Caco-2 (cell line): ENCODE measurements at places on chromosomes 6 and 20. TPM values are rescaled to one million over a fixed set of nuclear protein-coding genes. Genes with fewer than 3 reads are reported as not detected.

DNA sequence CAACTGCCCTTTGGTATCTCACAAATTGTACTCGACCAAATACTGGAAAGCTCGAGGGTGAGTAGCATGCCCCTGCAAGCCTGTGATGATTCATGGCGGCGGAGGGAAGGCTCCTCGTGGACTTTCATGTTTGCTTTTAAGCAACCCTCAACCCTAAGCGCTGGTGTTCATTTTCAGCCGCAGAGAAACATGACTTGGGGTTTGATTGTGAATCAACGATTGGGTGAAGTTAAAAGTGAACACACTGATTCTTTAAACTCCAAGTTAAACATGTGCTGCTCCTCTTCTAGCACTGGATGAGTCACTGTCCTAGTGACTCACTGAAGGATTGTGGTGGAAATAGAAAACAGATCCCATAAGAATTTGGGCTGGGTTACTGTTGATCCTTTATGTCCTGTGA is 8.3 kb downstream of the CD109 start:
- DNase-seq = peak; percentile 56

DNA sequence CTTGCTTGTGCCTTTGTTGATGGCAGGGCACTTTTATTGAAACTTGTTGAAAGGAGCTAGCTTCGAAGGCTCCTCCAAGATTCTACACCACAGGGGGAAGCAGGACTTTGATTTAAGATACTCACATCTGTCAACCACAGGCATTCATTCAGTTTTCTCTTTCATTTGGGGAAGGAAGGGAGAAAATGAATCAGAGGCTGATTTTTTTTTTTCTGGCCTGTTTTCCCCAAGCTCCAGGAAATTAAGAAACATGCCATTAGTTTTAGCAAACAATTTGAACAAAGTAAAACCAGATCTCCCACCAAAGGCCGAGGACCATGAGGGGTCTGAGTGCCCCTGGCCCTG is 8.7 kb upstream of the APCDD1L start:
- DNase-seq = no peak

DNA sequence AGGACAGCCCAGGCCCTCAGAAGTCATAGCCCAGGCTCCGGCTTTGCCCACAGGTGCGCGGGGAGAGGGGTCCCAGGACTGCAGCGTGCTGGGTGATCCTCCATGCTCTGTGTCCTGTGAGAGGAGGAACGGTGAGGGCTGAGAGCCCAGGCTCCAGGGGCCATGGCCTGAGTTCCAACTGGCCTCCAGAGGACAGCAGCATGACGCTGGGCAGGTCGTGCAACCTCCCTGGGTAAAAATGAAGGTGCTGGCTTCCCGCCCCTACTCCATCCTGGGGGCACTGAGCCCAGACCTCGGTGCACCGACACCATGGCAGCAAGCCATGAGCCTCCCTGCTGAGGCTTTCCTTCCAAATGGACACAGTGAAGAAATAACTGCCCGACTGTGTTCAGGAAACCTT is 305.4 kb downstream of the TAF4 start:
- no peak for DNase-seq

- DNase-seq = no peak
Observed at GRCh38 chr6:46932526-46933319, 11.0 kb upstream of the ADGRF5 start.

GRCh38 chr6:106903299-106903698 is 71.2 kb downstream of the CD24 start:
- DNase-seq = no peak

DNA sequence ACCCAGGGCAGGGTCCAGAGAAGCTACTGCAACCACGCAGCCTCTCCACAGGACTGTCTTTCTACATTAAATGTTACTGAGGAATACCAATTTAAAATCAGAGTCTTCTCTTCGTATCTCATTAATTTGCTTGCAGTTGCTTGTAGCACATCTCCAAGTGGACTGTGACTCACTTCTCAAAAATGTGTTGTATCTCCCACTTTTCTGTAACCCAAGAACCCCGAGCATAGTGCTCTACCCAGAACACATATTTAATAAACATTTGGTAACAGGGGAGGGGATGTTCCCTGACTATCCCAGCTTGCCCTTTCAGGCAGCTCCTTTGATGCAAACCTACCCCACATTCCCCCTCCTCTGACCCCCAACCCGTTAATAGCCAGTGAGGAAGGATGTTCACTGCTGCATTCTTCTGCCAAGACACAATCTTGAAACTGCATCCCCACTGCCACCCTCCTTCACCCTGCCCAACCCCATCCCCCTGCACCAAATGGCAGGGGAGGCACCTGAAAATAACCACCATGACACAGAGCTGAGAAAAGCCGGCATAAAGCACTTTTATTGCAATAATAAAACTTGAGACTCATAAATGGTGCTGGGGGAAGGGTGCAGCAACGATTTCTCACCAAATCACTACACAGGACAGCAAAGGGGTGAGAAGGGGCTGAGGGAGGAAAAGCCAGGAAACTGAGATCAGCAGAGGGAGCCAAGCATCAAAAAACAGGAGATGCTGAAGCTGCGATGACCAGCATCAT is 24.2 kb downstream of the FKBP1A start:
- DNase-seq = no peak

DNA sequence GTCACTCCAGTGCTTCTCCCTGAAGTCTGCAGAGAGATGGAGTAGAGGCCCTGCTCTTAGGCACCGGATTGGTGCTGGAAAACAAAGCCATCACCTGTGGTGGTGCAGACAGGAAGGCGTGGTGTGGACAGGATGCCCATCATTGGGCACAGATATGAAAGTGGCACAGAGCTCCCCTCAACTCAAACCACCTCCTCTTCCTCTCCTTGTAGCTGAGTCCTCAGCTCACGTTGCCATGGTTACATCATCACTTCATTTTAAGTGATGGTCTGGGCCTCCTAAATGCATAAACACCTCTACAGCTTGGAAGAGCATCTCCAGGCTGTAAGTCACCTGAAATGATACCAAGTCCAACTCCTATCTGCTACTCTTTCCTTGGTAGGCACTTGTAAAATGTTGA is 8.0 kb upstream of the RTF2 start:
- no peak for DNase-seq

DNA sequence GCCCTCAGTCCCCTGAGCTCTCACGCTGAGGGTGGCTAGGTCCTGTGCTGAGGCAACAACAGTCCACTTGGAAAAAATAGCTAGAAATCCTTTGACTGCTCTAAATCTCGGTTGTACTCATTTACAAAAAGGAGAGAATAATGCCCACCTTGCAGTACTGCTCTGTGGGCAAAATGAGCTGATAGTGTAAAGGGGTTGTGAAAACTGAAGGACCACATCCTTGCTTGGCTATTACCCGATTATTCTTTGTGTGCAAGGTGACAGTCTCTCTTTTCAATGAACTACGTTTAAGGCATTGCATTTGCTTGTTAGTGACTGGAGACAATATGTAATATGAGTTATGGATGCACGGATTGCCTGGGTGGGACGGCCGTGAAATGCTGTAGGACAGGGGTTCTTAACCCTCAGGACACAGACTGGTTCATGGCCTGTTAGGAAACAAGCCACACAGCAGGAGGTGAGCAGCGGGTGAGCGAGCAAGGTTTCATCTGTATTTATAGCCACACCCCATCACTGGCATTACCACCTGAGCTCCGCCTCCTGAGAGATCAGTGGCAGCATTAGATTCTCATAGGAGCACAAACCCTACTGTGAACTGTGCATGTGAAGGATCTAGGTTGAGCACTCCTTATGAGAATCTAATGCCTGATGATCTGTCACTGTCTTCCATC is 14.6 kb downstream of the SAMD3 start:
- no peak for DNase-seq

DNA sequence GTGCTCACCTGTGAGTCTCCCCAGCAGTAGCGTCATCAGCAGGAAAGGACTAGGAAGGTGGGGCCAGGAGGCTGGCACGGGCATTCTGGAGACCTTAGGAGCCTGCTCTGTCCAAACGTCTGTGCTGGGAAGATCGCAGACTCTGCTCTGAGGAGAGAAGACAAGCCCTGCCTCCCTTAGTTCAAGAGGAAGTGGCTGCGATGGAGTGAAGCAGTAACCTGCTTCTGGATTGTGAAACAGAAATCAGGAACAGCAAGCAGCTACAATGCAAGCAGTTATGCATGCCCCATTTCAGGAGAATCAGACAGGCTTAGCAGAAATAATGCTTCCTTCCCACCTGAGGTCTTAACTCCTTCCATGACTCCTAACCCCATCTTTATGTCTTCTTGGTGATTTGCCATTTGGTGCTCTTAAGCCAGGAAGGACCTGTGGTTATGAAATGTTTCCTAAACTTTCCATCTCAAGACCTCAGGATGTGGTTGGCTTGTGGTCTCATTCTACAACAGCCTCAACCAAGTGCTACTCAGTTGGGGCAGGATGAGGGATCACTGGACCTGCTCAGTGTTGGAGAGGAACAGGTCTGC is at the start of gene SIRPB1:
Gene SIRPB1 (minus strand): TSS at position 149 of the 584 bp plus-strand sequence. CDS start 65 bp downstream, at position 84.
- no peak for DNase-seq

DNA sequence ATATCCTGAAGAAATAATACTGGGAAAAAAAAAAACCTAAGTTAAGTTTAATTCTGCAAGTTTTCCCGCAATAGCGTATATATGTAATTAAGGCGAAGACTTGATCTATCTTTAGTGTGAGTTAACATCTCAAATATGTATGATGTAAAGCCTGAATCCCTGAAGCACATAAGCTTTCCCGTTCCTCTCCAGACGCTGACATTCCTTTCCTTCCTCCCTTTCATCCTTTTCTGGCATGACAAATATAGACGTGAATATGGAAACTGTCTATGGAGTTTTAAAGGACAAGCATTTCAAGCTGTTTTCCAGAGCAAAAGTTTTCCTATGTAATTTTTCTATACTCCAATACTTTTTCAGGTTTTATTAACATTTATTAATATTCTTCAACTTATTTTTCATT is 637.0 kb downstream of the COL12A1 start:
- DNase-seq = no peak

- no peak for DNase-seq
Observed at GRCh38 chr6:101011186-101011585, 130.1 kb upstream of the ASCC3 start.

DNA sequence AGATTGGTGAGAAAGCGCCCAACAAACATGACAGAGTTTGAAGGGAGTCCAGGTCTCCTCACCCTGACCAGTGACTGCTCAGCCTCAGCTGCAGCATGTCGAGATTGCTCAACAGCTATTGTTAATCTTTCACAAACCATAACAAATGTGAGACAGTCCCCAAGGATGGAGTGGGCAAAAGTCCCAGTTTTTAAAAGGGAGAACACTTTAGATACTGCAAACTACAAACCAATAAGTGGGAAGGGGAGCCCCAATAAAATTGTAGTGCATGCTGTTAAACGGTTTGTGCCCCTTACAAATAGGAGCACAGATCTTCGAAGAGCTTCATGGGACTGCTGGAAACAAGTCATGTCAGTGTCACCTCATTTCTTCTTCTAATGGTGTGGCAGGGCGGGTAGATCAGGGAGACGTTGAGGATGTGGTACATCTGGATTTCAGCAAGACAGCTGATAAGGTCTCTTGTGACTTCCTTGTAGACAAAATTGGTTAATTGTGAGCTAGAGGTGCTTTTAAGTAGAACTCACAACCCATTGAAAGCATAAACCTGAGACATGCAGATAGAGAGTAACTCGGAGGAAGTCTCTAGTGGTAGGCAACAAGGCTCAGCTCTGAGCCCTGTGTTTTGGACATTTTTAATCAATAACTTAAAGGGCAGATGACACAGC is 134.0 kb upstream of the ARMC2 start:
- DNase-seq = peak; percentile 21

DNA sequence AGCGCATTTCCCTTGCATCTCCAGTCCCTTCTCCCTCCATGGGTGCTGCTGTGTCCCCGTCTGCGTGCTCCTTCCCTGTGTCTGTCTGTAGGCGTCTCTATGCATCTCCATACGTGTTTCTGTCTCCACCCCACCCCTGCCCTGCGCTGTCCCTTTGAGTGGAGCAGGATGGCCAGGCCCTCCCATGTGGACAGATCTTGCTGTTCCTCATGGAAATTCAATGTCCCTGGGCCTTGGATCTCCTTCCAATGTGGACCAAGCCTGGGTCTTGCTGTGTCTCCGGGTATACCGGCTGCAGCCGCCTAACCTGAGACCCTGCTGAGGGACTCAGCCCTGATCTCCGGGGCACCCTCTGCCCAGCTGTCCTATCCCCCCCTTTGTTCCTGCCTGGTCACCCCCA is 172.7 kb downstream of the BMP7 start:
- no peak for DNase-seq

DNA sequence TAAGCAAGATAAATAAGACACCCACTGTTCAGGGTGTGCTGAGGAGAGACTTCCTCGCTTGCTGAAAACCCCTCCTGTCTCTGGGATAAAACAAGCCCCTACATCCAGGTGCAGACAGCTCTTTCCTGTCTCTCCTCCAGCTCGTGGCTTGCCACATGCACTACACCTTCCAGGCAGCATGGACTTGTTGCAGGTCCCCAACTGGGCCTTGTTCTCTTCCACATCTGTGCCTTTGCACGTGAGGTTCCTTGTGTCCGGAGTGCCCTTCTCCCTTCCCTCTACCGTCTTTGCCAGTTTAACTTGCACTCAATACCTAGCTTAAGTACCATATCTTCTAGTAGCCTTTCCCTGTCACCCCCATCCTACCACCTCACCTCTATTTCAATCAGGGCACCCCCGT is 397.6 kb downstream of the RNGTT start:
- no peak for DNase-seq

- DNase-seq = no peak
Observed at GRCh38 chr6:21438986-21439352, 154.6 kb upstream of the SOX4 start.

- DNase-seq = no peak
Observed at GRCh38 chr20:55974491-55975202, 30.7 kb downstream of the CBLN4 start.

- DNase-seq = no peak
Observed at GRCh38 chr6:145457556-145457955, 277.8 kb downstream of the EPM2A start.

DNA sequence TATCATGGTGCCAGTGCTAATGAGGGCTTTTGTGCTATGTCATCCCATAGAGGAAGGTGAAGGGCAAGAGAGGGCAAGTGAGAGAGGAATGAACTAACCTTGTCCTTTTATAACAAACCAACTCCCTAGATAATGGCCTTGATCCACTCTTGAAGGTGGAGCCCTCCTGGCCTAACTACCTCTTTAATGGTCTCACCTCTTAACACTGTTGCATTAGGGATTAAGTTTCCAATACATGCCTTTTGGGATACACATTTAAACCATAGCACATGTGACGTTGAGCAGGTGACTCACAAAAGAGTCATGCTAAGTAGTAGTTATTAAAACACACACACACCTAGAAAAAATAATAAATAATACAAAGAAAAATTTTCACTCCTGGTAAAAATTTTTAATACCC is 36.9 kb downstream of the CCN2 start:
- DNase-seq = no peak

- no peak for DNase-seq
Observed at GRCh38 chr6:150491131-150491810, 108.4 kb upstream of the PLEKHG1 start.

Gene REM1
- total RNA-seq = not detected in 2 replicates

Gene TBXT
- total RNA-seq = not detected in 2 replicates

Gene SLC52A3
- 0.50 and 0.56 TPM in 2 replicates for total RNA-seq

Gene DNMT3B
- 95.5 and 105 TPM in 2 replicates for total RNA-seq

Gene TUBB2B
- total RNA-seq = 143 and 150 TPM in 2 replicates

Gene TMEM74B
- 6.9 and 7.8 TPM in 2 replicates for total RNA-seq

Gene FLRT3
- total RNA-seq = 98.2 and 107 TPM in 2 replicates

Gene SSR1
- 136 and 150 TPM in 2 replicates for total RNA-seq

Gene LPIN3
- total RNA-seq = 32.6 and 32.8 TPM in 2 replicates

Gene SLC26A8
- 1.4 and 1.8 TPM in 2 replicates for total RNA-seq

Gene BPIFB4
- not detected in 2 replicates for total RNA-seq

Gene JPH2
- 10.5 and 11.1 TPM in 2 replicates for total RNA-seq
